Pons (tissue), 1 donor: ENCODE measurements at places on chromosomes 3 and 15.

GRCh38 chr3:64152676-64153466 is 72.4 kb downstream of the PRICKLE2 start:
- DNase-seq, result no peak

DNA sequence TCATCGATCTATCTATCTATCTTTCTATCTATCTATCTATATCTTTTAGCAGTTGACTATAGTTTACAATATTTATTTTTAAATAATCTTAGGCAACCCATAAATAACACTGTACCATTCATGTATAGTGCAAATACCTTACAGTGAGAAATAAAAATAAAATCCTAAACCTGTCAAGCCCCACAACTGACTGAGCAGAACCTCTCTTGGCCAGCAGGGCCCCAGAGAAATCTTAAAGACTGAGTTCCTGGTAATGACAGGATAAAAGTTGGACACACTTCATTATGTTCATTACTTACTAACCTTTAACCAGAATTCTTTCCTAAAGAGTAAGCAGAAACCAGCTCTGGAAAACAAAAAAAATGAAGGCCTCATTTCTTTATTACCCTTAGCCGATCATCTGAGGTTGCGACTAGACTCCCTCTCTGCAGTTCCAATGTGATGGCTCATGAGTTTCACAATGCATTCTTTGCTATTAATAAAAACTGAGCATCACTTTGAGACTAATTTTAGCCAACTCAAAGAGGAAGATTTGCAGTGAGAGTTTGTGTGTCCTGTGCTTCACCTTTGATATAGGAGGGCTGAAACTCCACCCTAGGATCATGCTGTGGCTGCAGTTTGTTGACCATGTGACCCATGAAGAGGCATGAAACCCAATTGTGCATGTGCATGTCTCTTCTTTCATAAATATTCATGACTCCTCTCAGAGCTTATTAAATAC is 1072.0 kb downstream of the NSUN3 start:
- DNase-seq, result no peak

- no peak for DNase-seq
These were observed 85.4 kb downstream of the XXYLT1 start for GRCh38 chr3:195185583-195185982.

DNA sequence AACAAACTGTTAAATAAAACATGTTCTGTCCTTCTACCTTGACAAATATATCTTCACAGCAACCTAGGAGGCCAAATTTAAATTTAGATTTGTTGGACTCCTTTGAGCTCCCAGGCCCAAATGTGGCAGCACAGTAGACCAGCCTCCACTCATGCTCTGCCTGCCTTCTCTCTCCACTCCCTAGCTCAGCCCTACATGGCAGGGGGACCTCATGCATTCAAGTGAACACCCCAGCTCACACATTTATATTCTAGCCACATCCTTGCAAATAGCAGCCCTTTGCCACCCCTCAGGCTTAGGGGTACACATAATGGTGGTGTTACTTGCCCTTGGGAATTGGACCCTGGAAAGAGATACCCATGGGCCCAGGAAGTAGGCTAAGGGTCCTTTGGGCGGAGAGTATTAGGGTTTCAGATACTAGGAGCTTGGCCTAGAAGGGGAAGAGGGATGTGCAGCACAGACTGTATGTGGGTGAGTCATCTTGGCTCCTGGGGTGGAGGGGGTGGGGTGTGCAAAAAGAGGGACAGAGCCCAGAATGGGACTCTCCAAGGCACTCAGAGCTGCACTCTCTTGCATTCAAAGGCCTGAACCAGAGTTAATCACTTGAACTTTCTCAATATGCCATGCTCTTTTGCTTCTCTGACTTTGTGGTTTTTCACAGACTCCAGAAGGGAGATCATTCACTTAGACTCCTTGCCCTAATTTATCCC is 268.4 kb upstream of the ROPN1 start:
- peak; percentile 32 for DNase-seq

GRCh38 chr3:123757281-123757940 is 126.7 kb downstream of the MYLK start:
- DNase-seq, result peak; percentile 85

DNA sequence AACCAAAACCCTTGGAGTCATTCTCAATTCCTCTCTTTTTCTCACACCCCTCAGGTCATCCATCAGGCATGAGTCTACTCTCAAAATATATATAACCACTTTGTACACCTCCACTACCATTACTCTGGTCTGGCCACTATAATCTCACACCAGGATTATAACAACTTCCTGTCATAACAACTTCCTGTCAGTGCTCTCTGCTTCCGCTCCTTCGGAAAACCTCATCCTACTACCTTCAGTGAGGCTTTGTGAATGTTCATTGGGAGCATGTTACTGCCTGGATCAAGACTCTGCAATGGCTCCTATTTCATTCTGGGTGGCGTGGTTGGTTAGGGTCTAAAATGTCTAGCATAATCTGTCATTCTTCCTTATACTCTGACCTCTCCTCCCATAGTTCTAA is 447.4 kb downstream of the MAGI1 start:
- no peak for DNase-seq

- peak; percentile 62 for DNase-seq
These were observed 45.9 kb downstream of the TMEM45A start for GRCh38 chr3:100538339-100538706.

DNA sequence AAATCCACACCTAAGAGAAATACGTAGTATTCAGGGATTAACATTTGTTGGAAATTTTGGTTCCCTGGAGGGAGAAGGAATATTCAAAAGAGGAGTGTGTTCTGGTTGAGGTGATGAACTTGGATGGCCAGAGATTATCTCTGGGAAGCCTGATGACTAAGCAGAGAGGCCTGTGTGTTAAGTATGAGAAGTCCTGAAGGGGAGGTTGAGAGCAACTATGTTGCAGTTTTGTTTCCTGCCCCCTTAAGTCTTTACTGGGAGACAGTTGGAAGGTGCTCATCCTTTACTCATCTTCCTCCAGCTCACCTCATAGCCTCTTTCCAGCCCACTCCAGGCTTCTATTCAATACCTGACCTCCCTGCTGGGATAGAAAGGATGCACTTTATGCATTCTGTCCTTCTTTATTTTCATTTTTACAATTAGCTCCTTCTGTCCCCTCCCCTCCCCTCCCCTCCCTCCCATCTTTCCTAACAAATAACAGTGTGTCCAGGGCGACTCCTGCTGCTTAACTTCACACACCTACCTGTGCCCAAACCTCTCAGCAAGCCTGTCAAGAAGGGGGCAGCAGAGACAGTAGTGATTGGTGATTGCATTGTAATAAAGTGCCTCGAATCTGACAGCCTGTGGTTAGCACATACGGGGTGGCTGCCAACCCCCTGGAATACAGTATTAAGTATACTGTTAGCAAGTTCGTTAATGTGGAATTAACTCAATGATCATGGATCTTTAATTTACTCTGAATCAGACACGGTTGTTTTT is 11.9 kb downstream of the RAP2B start:
- no peak for DNase-seq

DNA sequence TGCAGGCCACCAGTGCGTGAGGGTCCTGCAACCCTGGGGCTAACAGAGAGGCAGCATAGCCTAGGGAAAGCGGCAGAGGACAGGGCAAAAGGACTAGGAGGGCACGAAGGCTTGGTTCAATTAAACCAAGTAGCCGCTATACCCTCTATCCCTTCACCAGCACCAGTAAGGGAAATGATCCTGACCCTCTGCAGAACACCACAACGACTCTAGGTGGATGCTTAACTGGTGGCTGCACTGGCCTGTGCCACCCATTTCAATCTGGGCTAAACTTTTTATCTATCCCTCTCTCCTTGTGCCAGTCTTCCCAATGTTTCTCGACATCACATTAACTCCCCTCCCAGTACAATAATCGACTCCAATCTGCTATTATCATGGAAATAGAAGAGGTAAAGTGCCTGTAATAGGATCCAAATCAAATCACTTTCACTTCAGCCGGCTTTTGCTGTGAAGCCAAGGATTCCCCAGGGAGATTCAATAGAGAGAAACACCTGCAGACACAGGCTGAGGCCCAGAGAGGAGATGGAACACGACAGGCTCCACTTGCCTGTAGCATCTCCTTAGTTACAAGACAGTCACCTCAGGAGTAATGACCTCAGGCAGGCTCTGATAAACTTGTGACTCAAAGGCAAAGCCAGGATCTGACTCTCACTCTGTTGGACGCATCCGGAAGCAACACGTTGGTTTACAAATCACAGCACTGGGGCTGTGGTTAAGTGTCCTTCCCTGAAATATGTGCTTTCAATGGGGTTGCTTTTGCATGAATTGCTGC is 791.6 kb upstream of the ARRDC4 start:
- no peak for DNase-seq

- no peak for DNase-seq
These were observed 64.5 kb downstream of the ZNF148 start for GRCh38 chr3:125310623-125311081.

- no peak for DNase-seq
These were observed 454.4 kb downstream of the LPP start for GRCh38 chr3:188608401-188608800.
